NB4 (cell line): ENCODE measurements at places on chromosomes 1 and 21.

GRCh38 chr1:161131523-161132409 is 701 bp downstream of the DEDD start:
- DNase-seq: peak; percentile 28

GRCh38 chr1:235018161-235018560 is 110.5 kb downstream of the TOMM20 start:
- DNase-seq: no peak

DNA sequence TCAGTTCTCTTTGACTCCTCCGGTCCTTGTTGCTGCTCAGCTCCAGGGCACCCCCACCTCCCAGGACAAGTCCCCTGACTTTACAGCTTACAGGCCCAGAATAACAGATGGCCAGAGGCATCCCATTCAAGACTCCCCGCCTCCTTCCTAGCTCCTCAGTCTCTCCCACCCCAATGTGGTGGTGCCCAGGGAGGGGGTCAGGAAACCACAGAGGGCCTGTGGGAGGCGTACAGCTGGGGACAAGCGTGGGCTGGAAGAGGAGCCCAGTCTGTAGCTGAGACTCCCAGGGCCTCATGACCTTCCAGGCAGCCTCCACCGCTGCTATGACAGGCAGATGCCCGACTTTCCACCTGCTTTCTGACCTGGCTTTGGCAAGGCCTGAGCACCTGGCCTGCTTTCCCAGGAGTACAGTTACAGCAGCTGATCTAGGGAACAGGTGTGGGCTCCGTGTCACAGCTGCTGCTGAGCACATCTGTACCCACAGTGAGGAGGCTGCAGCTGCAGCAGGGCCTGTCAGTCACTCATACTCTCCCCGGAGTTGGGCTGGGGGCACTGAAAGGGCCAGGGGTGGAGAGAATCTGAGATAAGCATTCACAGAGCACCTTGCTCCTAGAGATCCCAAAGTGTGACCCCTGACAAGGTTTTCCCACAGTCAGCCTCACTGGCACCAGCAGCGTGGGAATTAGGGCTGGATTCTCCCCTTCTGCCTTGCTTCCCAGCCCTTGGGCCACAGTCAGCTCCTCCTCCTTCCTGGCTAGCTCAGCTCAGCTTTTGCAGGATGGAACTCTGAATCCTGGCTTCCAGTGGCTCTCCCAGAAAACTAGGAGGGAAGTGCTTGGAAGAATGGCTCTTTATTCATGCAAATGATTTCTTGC is 7.1 kb upstream of the NAV1 start:
- DNase-seq: peak; percentile 48

GRCh38 chr1:64823691-64824476 is 79.0 kb downstream of the RAVER2 start:
- peak; percentile 73 for DNase-seq

DNA sequence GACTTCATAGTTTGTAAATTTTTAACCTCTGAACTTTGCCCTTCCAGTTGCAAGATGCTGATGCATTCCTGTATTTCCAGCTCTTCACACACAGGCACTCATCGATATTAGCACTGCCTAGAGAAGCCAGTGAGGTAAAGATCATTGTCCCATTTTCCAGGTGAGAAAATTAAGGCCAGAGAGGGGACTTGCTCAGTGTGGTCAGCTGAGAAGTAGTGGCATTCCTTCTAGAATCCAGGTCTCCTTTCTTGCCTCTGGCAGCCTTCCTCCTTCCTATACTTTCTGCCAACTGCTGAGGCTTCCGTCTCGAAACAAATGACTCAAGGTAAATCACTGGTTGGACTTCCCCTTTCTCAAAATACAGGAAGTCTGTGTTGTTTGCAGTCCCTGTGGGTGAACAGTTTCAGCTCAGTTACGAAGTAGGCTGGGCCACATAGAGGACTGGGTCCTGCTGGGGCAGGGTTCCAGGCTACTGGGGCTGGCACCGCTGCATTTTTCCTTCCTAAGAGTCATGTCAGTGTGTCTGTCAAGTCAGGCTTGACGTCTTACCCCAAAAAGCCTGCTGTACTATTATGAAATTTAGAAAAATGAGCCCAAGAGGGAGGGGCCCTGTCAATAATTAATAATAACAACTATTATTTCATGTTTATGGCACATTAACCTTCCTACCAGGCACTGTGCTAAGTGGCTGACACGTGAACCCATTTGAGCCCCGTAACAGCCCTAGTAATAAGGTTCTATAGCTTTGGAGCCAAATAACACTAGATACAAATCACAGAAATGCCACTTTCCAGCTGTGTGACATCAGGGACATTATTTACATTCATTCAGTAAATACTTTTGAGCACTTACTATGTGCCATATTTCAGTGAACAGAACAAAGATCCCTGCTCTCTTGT is 16.6 kb upstream of the RNF19B start:
- peak; percentile 90 for DNase-seq

- DNase-seq: peak; percentile 40
These were observed 8.3 kb downstream of the PADI1 start for GRCh38 chr1:17213148-17213781.

- no peak for DNase-seq
These were observed 77.6 kb upstream of the SYT6 start for GRCh38 chr1:114231301-114231700.

GRCh38 chr1:240528591-240528990 is 83.4 kb downstream of the GREM2 start:
- DNase-seq: no peak

GRCh38 chr1:145982010-145982723 is 14.2 kb downstream of the TXNIP start:
- no peak for DNase-seq

DNA sequence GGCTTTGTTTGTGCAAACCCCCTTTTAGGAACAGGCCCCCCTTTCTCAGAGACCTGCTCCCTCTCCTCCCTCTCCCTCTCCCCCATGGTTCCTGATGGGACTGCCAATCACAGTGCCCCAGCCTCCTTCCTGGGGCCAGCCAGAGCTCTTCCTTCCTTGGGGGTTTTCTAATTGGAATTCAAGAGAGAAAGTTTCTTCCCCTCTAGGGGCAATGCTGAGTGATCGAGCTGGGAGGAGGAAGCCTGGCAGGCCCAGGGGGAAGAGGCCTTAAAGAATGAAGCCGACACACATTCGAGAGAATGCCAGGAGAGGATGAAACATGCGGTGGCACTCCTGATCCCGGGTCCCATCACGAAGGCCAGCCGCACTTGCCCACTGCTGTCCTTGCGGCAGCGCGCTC is 21.3 kb upstream of the COL16A1 start:
- no peak for DNase-seq

- no peak for DNase-seq
These were observed 208.8 kb upstream of the ADGRL4 start for GRCh38 chr1:79215311-79215710.

GRCh38 chr1:60571811-60572210 is 498.2 kb upstream of the C1orf87 start:
- no peak for DNase-seq

GRCh38 chr1:167668108-167668507 is 38.1 kb downstream of the RCSD1 start:
- no peak for DNase-seq

DNA sequence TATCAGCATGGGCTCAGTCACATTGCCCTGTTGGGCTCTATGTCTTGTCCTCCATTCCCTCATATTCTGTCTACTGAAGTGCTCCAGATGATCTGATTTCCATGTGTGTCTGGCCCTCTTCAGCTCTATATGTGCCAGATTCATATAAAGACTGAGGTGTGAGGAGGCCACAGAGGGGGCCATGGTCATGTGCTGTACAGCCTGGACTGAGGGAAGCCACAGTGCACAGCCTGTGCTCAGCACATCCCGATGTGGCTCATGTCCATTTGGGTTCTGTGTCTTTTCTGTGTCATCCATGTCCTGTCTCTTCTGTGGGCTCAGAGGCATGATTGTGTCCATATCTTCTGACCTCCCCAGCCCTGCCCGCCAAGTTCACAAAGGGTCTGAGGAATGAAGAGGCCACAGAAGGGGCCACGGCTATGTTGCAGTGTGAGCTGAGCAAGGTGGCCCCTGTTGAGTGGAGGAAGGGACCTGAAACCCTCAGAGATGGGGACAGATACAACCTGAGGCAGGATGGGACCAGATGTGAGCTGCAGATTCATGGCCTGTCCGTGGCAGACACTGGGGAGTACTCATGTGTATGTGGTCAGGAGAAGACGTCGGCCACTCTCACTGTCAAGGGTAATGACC is 97.0 kb downstream of the OBSCN start:
- no peak for DNase-seq

DNA sequence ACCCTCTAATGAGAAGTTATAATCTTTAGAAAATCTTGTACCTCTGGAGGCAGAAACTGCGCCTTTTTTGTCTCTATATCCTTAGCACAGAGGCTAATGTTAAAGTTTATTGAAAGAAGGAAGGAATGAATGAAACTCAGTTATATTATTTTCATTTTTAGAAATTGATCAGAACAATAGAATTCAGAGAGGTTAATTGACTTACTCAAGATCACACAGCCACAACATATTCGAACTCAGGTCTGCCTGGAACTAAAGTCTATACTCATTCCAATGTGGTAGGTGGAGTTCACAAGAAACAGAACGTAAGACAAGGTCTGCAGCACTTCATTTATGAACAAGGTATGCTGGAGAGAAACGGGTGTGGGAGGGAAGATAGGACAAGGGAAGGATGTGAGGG is 23.0 kb upstream of the ITPKB start:
- no peak for DNase-seq

DNA sequence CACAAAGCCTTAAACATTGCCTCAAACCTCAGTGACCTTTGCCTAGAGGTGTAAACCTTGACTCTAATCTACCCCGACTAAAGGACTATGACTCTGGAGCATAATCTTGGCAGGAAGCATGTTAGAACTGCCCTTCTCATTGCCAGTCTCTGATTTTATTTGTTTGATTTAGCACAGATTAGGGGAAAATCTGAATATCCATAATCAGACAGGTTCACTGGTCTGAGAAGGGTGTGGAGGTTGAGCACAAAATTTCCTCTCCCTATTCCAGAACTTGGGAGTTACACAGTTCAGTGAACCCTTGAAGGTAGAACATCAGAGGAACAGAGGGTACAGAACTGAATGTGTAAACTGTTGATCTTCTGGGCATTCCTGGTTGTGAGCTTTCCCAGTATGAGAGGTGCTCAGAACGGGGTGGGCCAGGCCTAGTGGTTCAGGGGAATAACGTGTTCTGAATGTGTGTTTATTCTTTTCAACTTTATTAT is 8.3 kb upstream of the PSMB4 start:
- DNase-seq: no peak

GRCh38 chr21:15659753-15660422 is 69.9 kb upstream of the USP25 start:
- no peak for DNase-seq

DNA sequence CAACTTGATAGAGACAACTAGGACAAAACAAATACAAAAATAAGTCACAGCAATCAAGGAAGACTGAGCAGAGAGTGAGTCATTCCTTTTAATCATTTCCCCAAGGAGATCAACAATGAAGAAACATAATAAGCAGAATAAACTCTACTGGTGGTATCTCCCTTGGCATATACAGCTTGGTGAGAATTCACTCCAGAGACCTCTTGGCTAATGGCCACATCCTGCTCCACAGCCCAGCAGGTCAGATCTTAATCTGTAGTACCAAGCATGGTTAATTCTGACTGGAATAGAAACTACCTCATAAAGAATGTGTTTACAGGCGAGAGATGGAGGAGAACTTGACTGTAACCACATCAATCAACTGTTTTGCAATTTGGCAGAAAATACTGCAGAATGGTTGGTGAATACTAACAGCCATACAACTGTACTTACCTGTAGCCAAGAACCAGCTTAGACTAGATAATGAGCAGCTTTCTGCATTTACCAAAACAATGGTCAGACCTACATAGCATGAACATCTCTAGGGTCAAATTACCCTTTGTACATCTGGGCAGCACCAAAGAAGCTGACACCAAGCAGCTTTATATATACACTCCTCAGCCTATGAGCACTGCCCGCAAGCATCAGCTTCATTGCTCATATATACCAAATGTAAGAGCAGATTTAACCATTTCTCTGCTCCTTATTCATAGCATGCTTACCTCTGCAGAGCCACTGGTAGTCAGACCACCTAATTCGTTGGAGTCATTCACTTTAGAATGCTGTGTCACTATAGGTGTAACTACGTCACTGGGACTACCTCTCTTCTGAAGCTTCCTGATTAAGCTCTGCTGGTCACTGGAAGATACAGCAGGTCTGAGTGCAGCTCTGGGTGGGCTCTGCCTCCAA is 51.0 kb downstream of the KIAA0319L start:
- DNase-seq: peak; percentile 94

DNA sequence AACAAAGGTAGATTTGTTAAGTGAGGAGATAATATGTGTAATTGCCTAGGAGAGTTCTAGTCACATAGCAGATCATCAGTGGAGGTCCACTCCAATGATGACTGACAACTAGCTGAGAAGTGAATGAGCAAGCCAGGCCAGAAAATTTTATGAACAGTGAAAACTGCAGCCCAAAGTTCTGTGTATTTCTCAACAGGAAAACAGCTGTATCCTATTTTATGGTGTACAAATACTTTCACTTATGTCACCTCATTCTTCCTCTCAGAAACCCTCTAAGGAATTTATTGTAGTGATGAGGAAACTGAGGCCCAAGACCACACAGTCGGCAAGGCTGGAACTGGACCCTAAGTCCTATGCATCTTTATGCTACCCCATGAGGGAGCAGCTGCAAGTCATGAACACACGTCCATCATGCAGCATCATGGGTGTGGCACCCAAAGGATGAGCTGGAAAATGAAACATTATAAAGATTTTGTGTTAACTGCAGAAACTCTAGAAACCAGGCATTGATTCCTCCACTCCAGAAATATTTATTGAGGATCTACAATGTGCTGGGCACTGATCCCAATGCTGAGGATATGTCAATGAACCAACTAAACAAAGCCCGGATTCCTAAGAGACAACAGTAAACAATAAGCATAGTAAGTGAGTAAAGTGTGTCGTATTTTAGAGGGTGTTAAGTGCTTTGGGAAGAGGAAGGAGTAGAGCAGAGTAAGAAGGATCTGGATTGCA is 99.5 kb upstream of the DUSP10 start:
- DNase-seq: peak; percentile 33

DNA sequence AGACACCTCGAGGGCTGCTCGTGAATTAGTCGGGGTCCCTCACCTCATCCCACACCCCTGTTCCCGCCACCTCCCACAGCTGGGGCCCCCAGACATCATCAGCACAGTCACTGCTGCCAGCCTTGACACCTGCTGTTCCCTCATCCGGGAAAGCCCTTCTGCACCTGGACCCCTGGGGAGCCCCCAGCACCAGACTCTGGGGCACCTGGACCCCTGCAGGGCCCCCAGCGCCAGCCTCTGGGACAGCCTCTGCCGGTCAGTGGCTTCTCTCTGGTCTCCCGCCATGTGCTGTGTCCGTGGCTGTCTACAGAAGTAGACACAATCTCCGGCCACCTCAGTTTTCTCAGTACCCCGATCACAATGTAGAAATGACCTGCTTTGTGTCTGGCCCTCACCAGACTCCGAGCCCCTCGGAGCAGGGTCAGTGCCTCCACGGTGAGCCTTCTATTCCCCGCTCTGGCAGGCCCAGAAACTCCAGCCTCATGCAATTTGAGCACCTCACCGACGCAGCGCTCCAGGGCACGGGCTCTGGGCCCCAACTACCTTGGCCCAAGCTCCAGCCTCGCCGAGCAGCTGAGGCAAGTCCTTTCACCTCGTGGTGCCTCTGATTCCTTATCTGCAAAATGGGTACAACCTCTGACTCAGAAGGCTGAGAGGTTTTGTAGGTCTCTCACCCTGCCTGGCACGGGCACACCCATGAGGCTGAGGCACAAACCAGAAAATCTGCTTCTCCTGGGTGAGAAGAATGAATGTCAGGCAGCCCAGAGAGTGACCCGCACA is 84.7 kb downstream of the RIPK4 start:
- no peak for DNase-seq

GRCh38 chr1:153490272-153491051 is 30.0 kb upstream of the S100A7 start:
- DNase-seq: peak; percentile 69
